ENCODE measurements at places on chromosomes 13 and 19.

GRCh38 chr19:49340069-49340864, 5.1 kb downstream of the CD37 start:
- DNase-seq, result no peak

DNA sequence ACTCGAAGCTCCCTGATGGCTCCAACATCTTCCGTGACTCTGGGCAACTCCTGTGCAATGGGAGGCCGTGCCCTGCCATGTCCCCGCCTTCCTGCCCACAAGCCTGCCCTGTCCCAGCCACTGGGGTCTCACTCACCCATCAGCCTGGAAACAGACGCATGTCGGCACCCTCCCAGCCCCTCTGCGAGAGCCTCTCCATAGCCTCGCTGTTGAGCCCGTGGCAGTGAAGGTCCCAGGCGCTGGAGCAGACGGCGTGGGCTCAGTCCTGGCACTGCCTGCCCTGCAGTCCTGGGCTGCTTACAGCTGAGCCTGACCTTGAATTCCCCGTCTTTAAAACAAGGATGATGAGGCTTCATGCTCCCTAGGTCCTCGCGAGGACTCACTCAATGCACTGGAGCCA, 37.0 kb downstream of the MCF2L start:
- no peak for DNase-seq

DNA sequence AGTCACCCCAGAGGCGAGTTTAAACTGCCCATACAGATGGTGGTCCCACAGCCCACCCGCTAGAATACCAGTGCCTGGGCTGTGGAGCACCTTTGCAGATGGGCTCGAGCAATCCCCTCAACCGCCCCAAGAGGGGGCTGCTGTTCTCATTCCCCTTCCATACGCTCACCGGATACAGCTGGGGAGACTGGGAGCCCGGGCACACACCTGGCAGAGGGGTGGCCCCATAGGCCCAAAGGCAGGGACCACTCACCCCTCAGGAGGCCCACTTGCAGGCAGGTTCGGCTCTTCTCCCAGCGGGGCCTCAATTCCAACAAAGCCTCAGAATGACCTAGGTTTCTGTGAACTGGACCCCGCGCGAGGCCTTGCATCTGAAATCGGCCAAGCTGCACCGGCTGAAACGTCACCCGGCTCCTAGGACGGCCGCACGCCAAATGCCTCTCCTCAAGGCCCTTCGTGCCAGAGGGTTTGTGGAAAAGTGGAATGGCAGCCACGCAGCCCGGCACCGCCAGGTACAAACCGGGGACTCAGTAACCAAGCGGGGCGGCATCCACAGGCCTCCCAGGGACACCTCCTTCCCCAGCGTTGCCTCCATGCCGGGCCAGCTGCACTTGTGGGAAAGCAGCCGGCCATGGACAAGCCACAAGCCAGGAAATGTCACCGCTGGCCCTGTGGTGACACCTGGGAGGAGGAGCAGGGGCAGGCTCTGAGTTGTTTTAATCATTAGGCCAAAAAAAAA, 18.7 kb downstream of the MLLT1 start:
- no peak for DNase-seq

GRCh38 chr19:10173527-10173926, 21.2 kb downstream of the DNMT1 start:
- DNase-seq, result no peak

- peak; percentile 53 for DNase-seq
Observed at GRCh38 chr13:97600458-97601075, 166.6 kb downstream of the RAP2A start.

DNA sequence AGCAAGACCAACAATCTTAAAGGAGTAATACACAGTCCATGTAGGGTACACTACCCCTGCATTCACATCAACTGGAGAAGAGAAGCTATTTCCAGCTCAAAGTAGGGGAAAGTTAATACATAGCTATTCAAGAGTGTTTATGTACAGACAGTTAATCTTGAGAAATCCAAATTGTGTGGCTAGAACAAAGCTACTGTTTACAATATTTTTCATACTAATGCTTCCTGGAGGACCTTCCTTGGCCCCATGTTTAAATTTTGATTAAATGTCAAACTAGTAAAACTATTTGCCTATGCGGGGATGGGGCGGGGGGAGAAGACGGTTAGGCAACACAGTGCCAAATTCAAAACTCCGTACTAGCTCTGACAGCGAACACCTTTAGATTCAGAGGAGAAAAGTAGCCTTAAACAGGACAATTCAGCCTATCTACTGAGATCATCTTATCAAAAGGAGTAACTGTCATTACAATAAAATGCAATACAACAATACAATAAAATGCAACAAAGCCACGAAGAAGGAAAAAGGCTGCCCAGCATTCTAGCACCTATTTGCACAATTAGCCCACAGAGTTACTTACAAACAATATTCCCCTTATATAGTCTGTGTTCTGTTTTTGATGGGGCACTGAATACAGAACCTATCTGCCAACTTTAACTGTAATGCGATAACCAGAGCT, 29.1 kb downstream of the BRD4 start:
- no peak for DNase-seq

- no peak for DNase-seq
Observed at GRCh38 chr19:12794971-12795381, 3.7 kb downstream of the JUNB start.

- DNase-seq, result no peak
Observed at GRCh38 chr13:75927183-75927669, 291.1 kb downstream of the LMO7 start.

- DNase-seq, result no peak
Observed at GRCh38 chr13:89238496-89238895, 1567.3 kb downstream of the SLITRK5 start.

DNA sequence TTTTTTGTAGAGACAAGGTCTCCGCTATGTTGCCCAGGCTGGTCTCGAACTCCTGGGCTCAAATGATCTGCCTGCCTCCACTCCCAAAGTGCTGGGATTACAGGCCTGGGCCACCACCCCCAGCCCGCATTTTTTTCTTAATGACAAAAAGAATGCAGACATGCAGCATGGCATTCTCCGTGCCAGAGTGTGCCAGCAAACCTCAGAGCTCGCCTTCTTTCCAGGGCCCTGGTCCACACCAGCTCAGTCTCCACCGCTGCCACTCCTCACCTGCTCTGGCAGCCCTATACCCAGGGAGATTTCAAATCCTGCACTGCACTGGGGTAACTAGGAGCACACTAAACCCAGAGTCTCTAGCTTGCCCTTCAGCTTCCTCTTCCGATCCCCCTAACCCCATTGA, 41.7 kb downstream of the ZIC5 start:
- DNase-seq, result no peak

GRCh38 chr13:30457306-30457891, 8.3 kb downstream of the HMGB1 start:
- DNase-seq, result no peak

DNA sequence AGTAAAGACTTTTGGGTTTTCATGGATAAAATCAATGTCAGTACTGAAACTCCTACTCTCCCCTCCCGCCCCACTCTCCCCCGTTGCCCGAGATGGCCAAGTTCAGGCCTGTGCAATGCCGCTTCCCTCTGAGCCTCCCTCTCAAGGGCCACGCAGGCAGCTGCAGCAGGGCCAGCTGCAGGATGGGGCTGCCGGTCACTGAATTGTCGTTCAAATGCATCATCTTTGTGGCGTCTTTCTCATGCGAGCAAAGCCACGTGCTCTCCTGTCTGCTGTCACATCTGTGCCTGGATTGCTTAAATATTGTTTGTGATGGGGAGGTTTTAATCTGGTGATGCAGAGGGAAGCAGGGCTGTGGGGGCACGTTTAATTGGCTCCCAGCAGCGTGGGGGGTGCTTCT, 26.6 kb downstream of the SHISA2 start:
- no peak for DNase-seq

DNA sequence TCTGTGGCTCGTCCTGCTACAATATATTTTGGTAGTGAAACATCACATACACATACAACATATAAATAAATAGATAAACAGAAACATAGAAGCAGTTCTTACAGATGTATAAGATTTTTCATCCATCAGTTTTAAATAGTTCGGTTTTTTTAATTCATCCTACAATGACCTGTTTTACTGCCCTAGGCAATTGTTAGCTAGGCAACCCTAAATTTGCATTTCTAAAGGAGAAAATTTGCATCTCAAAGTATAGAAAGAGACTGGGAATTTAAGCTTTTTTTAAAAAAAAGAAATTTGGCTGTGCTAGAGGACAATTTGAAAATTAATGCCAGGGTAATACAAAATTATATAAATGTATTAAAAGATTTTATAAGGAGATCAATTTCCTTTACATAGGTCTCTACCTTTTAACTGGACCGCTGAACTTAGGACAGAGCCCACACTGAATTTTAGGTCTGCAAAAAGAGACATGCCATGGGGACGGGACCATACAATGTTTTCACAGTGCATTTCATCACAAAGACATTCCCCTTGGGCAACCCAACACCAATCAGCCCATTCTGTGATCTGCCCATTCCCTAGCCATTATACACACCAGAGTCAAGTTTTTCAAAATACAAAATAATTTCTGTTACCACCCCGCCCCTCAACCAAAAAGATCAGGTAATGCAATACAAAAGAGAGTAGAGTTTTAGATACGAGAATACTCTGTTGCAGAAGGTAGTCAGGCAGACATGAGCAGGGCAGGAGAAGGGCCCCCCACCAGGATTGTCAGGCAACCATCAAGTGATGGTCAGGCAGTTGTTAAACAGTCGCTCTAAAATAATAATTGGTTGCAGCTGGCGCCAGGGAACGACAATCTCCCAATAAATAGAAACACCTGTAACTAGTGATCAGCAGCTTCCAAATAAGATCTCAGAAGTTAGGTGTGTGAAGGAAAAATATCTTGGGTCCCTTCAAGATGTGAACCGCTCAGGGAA, 299.7 kb upstream of the SGCG start:
- no peak for DNase-seq

GRCh38 chr19:46759206-46759605, 13.0 kb upstream of the STRN4 start:
- DNase-seq, result no peak

GRCh38 chr19:46386151-46386550, 27.2 kb downstream of the CCDC8 start:
- DNase-seq, result no peak

GRCh38 chr13:109810761-109811510, 24.6 kb upstream of the IRS2 start:
- DNase-seq, result no peak

DNA sequence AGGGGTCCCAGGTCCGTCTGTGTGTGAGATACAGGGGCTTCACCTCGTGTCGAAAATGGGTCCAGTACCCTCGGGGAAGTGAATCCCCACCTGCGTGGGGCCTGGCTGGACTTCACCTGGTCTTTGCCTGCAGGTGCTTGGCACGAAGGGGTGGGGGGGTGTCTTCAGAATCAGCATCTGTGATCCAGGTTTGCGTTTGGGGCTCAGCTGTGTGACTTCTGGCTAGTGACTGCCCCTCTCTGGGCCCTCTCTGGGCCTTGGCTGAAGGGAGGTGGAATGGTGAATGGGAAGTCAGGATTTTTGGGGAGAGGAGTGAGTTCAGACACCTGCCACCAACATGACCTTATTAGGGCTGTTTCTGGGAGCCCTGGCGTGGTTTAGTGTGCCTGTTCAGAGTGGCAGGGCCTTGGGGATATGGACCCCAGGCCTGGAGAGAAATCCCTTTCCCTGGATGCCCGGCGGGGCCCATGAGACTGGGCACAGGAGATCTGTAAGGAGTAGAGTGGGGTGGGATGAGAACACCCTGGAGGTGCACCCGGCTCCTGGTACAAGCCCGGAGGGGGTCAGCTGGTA, 2.7 kb downstream of the CELF5 start:
- DNase-seq, result no peak

- DNase-seq, result no peak
Observed at GRCh38 chr13:46318986-46319385, 68.1 kb downstream of the RUBCNL start.

DNA sequence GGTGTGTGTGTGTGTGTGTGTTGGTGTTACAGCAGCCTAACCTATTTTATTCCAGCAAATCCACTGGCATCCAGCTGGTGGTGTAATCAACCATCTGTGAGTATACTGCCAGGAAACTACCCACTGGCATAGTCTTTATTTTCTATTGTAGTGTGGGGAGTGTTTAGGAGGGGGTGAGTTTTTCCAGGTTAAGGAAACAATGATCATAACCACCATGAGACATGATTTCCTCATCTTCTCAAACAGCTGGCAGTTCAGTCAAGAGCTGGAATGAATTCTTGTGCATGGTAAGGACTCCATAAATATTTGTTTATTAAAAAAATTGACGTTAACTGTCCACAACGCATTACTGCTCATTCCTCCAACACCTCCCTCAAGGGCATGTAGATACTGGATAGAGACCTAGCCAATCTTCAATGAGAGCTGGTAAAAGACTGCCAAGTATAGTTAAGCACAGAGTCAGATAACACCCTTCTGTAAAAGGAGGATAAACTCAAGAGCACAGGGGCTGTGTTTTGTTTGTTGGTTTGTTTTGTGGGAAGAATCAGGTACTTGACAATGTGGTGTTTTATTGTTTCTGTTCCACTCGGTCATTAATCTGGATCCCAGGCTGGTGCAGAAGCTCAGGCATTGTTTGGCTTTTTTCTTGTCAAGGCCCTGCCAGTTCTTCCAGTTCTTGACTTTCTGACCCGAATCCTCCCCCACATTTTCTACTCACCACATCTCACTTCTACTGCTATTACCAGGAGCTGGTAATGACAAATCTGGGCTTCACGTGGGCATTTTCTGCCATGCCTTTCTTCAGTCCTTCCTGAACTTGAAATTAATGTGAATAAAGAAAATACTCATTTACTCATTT, 31.6 kb upstream of the SLC46A3 start:
- no peak for DNase-seq

- DNase-seq, result no peak
Observed at GRCh38 chr13:27980280-27980998, 8.1 kb downstream of the URAD start.

GRCh38 chr13:100646030-100646673, 28.4 kb downstream of the TMTC4 start:
- DNase-seq, result no peak

Measured in fibroblast of the conjunctiva (primary cell).